Activated gamma-delta T cell treated with anti-CD3 and anti-CD28 coated beads, Interleukin-2, amount 50 U/mL, for 16 hours (primary cell): ENCODE measurements at places on chromosomes 3 and 15.
A peak's percentile ranks its signal among the peaks of the same experiment; 100 is the strongest.

- DNase-seq, result no peak
Measured at GRCh38 chr3:135930255-135930654, 35.3 kb upstream of the PPP2R3A start.

GRCh38 chr15:73677146-73677607 lies 7.0 kb upstream of the CD276 start:
- DNase-seq, result peak; percentile 27

DNA sequence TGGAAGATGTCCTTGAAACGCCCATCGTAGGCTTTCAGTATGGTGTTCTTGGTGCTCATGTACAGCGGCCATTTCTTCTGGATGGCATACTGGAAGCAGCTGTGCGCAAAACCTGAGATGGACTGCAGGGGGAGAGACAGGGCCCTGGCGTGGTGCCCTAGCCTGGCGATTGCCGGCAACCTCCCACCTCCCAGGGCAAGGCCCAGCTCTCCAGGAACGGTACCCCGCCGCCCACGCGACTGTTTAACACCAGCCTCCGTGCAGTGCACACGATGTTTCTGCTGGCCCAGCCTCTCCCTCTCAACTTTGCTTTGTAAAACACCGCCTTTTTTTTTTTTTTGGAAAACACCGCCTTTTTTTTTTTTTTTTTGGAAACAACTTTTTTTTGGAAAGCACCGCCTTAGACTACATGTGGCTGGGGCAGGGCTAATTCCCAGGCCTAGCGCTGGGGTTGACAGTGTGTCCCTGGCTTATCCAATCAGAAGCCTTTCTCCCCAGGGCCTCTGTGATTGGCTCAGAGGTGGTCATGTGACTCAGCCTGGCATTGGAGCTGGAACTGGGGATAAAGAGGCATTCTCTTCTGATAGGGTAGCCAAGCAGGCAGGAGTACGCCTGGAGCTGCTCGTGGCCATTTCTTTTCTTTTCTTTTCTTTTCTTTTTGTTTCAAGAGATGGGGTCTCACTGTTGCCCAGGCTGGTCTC lies 14.7 kb downstream of the IDH2 start:
- no peak for DNase-seq

GRCh38 chr3:193396451-193397244 lies 18.1 kb upstream of the ATP13A5 start:
- DNase-seq, result no peak
